ENCODE measurements at places on chromosomes 3 and 15.

DNA sequence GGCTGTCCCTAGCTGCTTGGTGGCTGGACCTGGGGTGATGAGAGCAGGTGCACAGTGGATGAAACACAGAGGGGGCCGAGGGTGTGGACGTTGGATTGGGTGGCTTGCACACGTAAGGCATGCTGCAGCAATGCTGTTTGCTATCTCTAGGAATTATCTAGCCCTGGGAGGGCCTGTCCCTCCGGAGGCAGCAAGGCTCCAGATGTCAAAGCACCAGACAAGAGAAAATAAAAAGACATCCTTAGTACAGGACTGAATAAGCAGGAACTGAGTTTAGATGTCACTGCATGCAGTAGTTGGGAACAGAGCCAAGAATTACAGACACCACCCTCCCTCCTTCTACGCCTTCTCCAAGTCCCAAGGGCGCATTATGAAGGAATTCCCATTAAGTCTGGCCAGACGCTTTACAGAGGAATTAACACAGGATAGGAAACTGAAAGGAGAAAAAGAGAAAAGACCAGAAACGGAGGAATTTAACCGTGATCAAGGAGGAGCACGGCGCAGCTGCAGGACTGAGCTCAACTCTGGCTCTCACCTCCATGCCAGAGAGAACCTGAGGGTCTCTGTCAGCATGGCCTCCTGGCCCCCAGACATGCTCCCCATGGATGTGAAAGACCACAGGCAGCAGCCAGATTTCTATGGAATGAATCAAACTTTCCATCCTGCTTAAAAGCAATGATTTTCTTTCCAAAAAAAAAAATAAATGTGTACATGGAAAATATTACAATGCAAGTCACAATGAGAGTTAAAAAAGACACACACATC lies 13.8 kb downstream of the ATP10A start:
- peak overlapping the region; percentile 40 for H3K4me3 ChIP-seq
- peaks cover 35% of the 10 kb centered on the region for H3K4me1 ChIP-seq
- no peaks in the 10 kb centered on the region for H3K27me3 ChIP-seq
- no peaks in the 10 kb centered on the region for H3K36me3 ChIP-seq
- no peak for DNase-seq
- H3K27ac ChIP-seq: peak overlapping the region; percentile 86

GRCh38 chr15:62365795-62366442 lies 200.8 kb upstream of the C2CD4B start:
- no peaks in the 10 kb centered on the region for H3K4me1 ChIP-seq
- H3K27me3 ChIP-seq: peaks cover 20% of the 10 kb centered on the region
- H3K27ac ChIP-seq: no peak overlapping the region
- DNase-seq: no peak
- H3K36me3 ChIP-seq: no peaks in the 10 kb centered on the region

GRCh38 chr15:40266828-40267304 lies 16.0 kb downstream of the ANKRD63 start:
- DNase-seq: peak; percentile 67
- no peaks in the 10 kb centered on the region for H3K27me3 ChIP-seq
- peak overlapping the region; percentile 6 for H3K27ac ChIP-seq
- H3K36me3 ChIP-seq: no peaks in the 10 kb centered on the region

DNA sequence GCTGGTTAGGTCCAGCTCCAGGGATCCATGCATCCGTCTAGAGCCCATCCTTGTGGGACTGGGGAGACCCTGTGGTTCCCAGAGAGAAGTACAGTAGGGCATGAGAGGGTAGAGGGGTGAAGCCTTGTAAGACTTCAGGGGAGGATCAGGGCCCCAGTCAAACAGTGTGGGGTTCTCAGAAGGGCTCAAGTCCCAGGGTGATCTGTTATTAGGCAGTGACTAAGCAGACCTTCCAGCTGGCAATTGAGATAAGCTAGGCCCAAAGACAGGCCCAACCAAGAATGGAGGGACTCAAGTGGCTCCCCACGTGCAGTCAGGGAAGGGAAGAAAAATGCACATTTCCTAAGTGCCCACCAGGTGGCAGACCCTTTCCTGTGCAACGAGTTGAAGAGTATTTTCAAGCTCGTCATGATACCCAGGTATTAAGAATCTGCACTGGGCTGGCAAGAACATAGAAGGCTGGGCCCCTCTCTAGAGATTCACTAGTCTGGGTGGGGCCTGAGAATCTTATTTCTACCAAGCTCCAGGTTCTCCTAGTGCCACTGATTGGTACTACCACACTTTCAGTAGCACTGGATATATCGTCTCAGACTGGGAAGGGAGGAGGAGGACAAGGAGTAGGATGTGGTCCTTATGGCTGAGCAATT lies 240.8 kb downstream of the NR1D2 start:
- H3K4me3 ChIP-seq: no peak overlapping the region
- H3K4me1 ChIP-seq: no peaks in the 10 kb centered on the region
- H3K27ac ChIP-seq: no peak overlapping the region
- DNase-seq: no peak

DNA sequence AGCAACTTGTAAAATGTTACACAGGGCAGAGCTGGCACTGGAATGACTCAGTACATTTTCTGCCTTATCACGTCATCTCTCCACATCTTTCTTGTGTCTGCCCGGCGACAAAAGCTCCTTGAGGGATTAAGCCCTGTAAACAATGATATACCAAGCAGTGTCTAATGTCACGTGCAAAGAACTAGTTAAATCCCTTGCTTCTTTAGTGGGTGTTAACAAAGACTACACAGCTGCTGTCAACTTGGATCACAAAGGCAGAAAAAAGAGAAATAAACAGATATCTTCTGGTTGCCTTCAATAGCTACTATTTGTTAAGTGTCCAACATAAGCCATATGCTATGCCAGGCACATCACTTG lies 48.1 kb upstream of the FRMD4B start:
- no peak overlapping the region for H3K4me3 ChIP-seq
- DNase-seq: no peak
- H3K27ac ChIP-seq: no peak overlapping the region
- no peaks in the 10 kb centered on the region for H3K27me3 ChIP-seq
- no peaks in the 10 kb centered on the region for H3K36me3 ChIP-seq

DNA sequence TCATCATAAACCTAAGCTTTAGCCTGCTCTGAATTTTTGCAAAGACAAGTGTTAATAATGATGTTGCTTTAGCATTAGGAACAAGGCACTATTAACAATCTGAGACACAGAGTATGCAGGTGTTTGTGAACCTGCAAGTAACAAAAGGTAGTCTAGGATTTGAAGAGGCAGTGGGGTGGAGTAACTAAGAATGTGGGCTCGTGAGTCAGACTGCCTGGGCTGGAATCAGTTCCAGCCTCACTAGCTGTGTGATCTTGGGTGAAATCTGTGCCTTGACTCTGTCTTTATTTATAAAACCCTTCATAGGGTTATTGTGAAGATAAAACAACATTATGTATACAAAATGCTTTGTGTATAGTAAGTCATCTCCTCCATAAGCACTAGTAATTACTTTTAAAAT lies 610.6 kb upstream of the CFAP20DC start:
- peak overlapping the region; percentile 53 for H3K27ac ChIP-seq
- peaks cover 40% of the 10 kb centered on the region for H3K4me1 ChIP-seq

- peaks cover 16% of the 10 kb centered on the region for H3K4me1 ChIP-seq
- H3K27me3 ChIP-seq: no peaks in the 10 kb centered on the region
Observed at GRCh38 chr3:120064641-120065040, 29.6 kb downstream of the GSK3B start.

DNA sequence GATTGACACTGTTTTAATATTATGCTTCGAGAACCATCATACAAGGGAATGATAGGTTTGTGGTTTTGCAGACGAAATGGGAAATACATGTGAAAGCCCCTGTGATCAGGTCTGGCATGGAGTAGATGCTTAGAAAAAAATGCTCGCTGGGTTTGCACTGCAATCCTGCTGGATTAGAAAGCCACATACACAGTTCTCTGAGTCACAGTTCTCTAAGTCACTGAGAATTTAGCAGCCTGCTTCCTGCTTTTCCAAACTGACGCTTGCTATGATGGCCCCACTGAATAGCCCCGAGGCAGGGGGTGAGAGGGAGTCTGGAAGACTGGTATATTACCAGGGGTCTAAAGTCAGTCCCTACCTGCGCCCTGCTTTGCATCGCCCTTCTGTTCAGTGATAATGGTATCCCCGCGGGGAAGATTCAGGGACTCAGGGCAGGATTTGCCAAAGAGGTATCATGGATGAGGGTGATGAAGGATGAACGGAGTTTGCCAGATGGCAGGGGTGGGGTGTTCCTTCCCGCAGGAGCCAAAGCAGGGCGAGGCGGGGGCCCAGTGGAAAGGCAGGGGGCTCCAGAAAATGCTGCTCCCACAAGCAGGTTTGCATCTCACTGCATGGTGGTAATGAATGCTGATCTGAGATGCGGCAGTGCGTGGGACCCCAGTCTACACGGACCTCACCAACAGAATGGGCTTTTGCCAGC lies 82.3 kb downstream of the IQSEC1 start:
- no peaks in the 10 kb centered on the region for H3K27me3 ChIP-seq
- no peaks in the 10 kb centered on the region for H3K36me3 ChIP-seq
- H3K4me3 ChIP-seq: no peak overlapping the region
- no peak overlapping the region for H3K27ac ChIP-seq
- peaks cover 27% of the 10 kb centered on the region for H3K4me1 ChIP-seq

DNA sequence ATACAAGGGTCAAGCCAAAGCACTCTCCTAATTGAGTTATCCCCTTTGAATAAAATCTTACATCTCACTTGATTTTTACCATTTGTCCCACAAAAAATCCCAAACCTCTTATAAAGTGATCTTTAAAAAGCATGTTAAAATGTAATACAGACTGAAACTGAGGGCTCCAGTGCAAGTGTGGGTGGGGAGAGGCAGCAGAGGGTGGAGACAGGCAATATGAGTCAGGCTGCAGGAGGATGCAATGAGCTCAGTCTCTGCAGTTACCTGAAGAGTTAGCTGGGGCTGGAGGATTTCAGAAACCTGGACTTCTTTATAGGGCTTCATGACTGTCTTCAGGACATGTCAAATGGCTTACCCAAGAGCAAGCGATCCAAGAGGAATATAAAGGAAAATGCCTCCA lies 14.2 kb upstream of the COLQ start:
- no peak for DNase-seq
- no peak overlapping the region for H3K4me3 ChIP-seq
- no peak overlapping the region for H3K27ac ChIP-seq
- no peaks in the 10 kb centered on the region for H3K4me1 ChIP-seq
- H3K36me3 ChIP-seq: no peaks in the 10 kb centered on the region
- H3K27me3 ChIP-seq: no peaks in the 10 kb centered on the region

All from lower lobe of right lung (tissue), 2 donors.